ENCODE measurements at places on chromosomes 13 and 19.

- no peak for DNase-seq
These were observed 13.8 kb upstream of the ZNF846 start for GRCh38 chr19:9782338-9782737.

DNA sequence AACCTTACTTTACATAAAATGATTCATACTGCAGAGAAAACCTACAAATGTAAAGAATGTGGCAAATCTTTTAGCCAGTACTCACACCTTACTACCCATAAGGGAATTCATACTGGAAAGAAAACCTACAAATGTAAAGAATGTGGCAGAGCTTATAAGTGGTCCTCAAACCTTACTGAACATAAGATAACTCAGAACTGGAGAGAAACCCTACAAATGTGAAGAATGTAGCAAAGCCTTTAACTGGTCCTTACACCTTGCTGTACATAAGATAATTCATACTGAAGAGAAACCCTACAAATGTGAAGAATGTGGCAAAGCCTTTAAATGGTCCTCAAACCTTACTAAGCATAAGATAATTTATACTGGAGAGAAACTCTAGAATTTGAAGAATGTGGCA, 90.1 kb downstream of the ZNF675 start:
- no peak for DNase-seq

DNA sequence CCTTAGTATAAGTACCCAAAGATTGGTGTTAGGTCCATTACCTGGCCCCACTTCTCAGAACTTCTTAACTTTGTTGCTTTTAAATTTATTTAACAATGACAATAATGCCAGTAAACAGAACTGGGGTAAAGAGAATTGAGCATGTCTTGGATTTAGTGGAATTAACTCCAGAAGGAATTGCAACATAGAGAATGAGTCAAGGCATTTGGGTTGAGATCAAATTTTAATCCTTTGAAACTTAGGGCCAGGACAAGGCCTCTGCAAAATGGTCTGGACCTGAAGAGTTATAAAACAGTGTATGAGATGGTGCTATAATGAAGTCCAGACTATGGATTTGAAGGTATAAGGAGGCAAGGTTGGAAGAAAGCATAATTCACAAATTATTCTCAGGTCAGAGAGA, 1030.4 kb downstream of the SLITRK5 start:
- no peak for DNase-seq

DNA sequence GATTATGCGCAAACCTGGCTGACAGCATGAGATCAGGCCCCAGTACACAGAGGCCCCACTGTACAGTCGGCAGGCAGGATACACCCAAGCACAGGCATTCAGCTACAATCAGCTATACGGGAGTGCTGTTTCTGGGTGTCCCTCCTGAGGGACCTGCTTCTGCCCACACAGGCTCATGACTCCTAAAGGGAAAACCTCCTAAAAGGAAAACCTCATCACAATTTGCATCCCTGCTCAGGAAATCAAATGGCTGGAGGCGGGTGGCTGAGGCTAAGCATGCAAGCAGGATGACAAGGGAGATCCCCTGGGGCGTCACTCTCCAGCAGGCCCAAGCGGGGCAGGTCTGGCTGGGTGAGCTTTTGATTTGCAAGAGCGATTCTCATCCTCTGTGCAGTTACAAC, 99.8 kb downstream of the CRYL1 start:
- no peak for DNase-seq

Measured in globus pallidus (tissue), 1 donor.